ENCODE measurements at places on chromosomes 16 and 17.

- DNase-seq, result no peak
Observed at GRCh38 chr17:10336393-10336792, 36.4 kb downstream of the MYH13 start.

DNA sequence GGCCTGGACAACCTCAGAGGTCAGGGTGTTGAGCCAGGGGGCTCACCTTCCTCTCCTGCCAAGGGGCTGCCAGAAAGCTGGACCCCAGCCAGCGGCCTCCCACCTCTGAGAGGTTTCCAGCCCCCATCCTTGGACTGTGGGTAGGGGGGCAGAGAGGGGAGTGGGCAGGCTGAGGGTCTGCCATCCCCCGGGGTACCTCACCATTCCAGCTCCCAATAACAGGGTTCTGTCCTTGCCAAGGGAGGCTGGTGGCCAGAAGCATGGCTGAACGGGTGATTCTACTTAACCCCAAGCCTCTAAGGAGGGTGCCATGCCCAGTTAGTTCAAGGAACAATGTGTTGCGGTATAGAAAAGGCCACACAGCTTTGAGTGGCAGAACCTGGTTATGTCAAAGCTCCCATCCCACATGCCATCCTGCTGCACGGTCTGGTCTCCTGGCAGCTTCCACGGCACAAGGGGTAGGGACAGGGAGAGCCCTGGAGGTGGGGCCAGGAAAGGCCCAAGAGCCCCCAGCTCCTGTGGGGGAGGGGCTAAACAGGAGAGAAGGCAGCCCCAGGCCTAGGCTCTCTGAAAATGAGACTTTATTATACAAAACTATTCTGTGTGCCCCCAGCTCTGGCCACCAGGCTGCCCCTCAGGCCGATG lies 19.8 kb downstream of the B9D1 start:
- no peak for DNase-seq

DNA sequence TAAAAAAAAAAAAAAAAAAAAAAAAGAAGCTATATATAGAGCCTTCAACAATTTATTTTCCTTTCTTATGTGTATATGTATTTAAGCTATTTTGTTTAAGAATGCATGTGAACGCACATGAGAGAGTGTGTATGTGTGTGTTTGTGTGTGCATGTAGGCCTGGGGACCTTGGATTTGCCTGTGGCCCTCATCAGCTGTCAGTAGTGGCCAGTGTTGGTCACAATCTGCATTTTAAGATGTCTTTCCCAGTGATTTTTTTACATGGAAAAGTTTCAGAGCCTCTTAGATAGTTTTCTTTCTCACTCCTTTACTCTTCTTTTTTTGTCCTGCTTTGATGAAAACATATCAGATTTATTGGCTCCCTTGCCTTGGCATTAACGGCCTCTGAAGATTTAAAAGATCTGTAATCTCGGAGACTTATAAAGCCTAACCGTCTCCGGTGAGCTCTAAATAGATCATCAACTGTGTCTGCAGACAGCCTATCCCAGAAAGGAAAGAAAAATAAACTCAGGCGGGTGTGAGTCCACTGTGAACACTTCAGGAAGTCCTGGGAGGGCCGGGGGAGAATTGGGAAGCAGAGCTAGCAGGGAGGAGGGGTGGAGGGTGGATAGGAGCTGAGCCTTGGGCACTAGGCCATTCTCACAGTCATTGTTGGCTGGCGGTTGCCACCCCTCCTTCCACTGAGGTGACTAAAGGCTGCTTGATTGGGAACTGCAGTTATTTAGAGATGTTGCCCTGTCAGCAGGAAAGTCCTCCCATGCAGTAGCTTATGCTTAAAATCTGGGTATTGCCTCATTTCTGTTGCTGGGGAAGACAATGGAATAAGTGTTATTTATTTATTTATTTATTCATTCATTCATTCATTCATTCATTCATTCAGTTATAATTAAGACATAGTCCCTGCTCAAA lies 86.8 kb downstream of the WWP2 start:
- no peak for DNase-seq

- DNase-seq, result no peak
Observed at GRCh38 chr17:76440751-76441362, 12.1 kb downstream of the UBE2O start.

- DNase-seq, result no peak
Observed at GRCh38 chr16:2180962-2181923, 15.2 kb downstream of the CASKIN1 start.

DNA sequence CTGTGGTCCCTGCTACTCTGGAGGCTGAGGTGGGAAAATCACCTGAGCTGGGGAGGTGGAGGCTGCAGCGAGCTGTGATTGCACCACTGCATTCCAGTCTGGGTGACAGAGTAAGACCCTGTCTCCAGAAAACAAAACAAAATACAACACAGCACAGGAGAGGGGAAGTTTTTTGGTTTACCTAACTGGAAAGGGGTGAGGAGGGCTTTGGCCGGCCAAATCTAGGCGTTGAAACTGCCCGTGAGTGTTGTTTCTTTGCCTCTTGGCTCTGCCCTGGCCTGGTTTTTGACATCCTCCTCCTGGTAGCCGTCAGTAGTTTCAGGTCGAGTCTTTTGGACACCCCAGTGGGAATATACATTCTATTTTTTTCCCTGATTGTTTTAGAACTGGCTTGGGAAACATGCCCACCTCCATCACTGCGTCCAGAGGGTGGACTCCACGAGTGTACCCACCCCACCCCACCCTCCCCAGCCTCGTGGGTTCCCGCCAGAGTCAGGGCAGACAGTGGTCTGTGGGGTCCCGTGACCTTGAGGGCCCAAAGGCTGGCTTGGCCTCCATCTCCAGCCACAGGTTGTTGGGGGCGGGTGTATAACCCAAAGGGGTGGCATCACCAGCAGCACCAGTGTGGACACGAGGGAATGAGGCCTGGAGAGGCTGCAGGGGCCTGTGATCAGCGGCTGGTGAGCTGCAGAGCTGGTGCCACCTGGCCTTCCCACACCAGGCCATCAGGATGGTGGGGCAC lies 42.7 kb downstream of the NT5M start:
- DNase-seq, result no peak

GRCh38 chr17:59972778-59973177 lies 8.2 kb upstream of the RNFT1 start:
- no peak for DNase-seq

- DNase-seq, result no peak
Observed at GRCh38 chr16:85781156-85781555, 18.2 kb downstream of the EMC8 start.

DNA sequence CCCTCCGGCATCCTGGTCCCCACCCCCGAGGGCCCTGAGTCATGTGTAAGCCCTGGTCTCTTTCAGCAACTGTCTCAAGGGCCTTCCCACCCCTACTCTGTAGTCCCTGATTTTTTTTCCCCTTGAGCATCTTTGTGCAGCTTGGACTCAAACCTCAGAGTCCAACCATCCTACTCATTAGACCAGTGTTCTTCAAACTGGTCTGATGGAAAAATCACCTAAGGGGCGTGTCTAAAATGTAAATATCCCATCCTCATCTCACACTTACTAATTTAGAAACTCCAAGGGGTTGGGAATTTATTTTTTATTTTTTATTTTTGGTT lies 624 bp downstream of the G6PC3 start:
- no peak for DNase-seq

GRCh38 chr17:9401434-9401833 lies 174.2 kb downstream of the STX8 start:
- no peak for DNase-seq

- no peak for DNase-seq
Observed at GRCh38 chr17:59409336-59410048, 78.0 kb downstream of the YPEL2 start.

- DNase-seq, result no peak
Observed at GRCh38 chr16:77472262-77472661, 37.4 kb upstream of the ADAMTS18 start.

- DNase-seq, result no peak
Observed at GRCh38 chr16:53083119-53083518, 28.3 kb downstream of the CHD9 start.

DNA sequence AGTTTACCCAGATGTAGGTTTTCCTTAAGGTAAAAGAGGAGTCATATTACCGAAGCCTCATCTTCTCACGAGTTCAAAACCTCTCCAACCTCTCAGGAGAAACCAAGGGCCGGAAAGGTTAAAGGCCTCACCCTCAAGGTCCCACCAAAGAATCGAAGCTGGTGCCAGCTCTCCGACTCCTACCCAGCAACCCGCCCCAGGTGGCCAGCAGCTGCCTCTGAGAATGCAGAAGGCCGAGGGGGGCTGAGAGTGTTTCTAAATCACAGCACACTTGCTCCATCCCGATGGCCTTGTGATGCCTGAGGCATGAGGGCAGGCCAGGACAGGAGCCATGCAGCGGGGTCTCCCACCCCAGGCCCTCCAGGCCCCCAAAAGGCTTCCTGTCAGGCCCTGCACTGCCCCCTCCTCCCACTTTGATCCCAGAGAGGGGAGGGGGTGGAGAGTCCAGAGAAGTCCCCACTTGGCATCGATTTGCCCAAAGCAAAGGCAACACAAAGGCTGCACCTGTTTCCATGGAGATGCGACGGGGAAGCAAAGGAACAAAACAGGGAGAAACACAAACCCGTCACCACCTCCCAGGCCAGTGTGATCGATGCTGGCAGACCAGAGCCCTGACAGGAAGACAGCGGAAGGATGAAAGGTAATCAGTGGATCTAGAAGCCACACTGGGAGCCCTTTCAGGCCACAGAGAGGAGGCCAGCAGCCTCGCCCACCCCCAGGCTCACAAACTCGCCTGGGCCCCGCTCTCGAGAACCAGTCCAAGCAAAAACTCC lies 39.0 kb downstream of the CUEDC1 start:
- DNase-seq, result no peak

- DNase-seq, result no peak
Observed at GRCh38 chr17:33260638-33261037, 32.5 kb downstream of the ASIC2 start.

DNA sequence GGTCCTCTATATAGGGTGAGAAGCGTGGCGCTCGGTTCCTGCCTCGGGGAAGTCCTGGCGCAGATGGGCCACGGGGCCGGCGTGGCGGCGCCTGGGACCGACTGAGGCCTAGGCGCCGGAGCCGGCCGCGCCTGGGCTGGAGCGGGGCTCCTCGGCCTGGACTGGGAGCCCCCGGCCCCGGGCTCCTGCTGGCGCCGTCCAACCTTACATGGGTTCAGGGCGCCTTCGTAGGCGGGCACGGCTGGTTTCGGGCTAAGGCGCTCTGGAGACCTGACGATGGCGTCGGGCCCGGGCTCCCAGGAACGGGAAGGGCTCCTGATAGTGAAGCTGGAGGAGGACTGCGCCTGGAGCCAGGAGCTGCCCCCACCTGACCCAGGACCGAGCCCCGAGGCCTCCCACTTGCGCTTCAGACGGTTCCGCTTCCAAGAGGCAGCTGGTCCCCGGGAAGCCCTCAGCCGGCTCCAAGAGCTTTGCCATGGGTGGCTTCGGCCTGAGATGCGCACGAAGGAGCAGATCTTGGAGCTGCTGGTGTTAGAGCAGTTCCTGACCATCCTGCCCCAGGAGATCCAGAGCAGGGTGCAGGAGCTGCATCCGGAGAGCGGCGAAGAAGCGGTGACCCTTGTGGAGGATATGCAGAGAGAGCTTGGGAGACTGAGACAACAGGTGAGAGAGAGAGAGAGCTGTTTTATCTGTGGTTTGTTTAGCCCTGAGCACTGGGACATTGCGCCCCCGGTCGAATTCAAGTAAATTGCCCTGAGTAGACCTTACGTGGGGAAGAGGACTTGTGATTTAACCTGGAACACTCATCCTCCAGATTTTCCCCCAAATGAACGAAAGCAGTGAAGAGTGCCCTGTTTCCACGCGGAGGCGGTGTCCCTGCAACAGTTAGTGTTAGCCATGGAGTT lies 504 bp downstream of the ZNF263 start:
- DNase-seq, result no peak

- no peak for DNase-seq
Observed at GRCh38 chr17:20991276-20992037, 51.4 kb downstream of the USP22 start.

DNA sequence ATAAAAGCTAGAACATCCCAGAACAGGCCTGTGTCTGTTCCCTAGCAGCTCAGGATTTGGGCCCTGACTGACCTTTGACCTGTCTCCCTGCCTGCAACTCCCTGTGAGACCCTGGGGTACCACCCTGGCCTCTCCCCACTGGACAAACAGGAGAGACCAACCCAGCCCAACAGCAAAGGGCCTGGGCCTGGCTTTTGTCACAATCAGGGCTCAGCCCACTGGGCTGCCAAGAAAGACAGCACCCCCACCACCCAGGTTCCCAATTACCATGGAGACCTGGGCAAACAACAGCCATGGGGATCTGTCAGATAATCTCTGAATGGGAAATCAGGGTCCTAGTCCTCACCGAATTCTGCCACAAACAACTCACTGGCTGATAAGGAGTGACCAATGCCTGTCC lies 11.1 kb downstream of the PLLP start:
- no peak for DNase-seq
